ENCODE measurements at places on chromosomes 7 and 10.
A peak's percentile ranks its signal among the peaks of the same experiment; 100 is the strongest.

- DNase-seq, result no peak
These were observed 120.1 kb downstream of the SAMD9 start for GRCh38 chr7:92997719-92998118.

DNA sequence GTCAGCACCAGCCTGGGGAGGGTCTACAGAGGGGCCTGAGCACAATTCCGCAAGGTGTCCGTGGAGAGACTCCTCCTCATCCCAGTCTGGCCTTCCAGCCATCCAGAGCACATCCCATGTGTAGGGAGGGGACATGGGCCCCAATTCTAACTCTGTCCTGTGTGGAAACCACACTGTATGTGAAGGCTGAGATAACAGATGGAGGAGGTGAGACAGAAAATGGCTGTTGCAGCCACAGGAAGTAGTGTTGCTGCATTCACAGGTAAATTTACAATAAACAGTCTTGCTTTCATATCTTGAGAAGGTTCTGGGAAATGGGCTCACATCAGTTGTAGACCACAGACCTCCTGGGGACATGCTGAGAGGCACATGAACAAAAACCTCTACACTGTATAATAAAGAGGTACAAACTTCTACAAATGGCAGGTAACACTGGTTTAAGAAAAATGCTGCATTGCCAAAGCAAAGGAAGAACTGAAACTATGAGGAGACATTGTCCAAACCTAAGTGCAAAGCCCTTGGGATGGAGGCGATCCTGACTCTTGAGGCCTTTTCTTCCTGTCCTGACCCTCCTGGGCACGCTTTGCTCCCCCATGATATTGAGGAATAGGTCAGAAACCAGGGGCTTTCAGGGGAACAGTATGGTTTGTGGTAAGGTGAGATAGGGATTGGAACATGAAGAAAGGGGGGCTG lies 21.6 kb upstream of the GIMAP2 start:
- peak; percentile 68 for DNase-seq

- DNase-seq, result no peak
These were observed 148.5 kb downstream of the MTERF1 start for GRCh38 chr7:91731976-91732375.

- DNase-seq, result no peak
These were observed 120.2 kb upstream of the CTTNBP2 start for GRCh38 chr7:117993377-117994003.

- no peak for DNase-seq
These were observed 13.5 kb upstream of the GPR85 start for GRCh38 chr7:113100121-113100603.

DNA sequence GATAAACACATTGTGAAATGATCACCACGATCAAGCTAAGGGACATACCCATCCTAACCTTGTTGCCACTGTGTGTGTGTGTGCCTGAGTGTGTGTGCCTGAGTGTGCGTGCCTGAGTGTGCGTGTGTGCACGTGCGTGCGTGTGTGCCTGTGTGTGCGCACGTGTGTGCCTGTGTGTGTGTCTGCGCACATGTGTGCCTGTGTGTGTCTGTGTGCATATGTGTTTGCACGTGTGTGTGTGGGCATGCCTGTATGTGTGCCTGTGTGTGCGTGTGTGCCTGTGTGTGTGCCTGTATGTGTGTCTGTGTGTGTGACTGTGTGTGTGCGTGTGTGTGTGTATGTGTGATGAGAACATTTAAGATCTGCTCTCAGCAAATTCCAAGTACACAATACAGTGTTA lies 244.1 kb upstream of the DPP6 start:
- DNase-seq, result no peak

DNA sequence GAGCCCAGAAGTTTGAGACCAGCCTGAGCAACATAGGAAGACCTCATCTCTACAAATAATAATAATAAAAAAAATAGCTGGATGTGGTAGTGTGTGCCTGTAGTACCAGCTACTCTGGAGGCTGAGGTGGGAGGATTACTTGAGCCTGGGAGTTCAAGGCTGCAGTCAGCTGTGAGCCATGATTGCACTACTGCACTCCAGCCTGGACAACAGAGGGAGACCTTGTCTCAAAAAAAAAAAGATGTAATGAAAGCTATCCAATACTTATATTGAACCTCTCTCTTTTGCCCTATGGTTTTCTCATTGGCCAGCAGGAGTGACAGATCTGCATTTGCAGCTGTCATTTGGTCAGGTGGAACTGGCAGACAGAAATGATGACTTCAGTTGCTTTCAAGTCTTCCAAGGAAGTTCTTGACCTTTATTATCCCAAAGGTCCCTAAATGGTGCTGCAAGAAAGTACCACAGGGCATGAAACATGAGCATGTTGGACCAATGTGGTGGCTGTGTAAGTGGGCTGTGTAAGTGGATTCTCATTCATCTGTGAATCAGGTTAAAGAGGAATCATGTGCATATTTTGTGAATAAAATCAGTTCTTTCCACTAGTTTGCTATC lies 99.4 kb downstream of the CALD1 start:
- no peak for DNase-seq

GRCh38 chr10:34585422-34586112 lies 229.5 kb downstream of the PARD3 start:
- DNase-seq, result no peak

- DNase-seq, result no peak
These were observed 519 bp downstream of the PITRM1 start for GRCh38 chr10:3172081-3172445.

- no peak for DNase-seq
These were observed 161.3 kb upstream of the AUTS2 start for GRCh38 chr7:69436946-69437345.

DNA sequence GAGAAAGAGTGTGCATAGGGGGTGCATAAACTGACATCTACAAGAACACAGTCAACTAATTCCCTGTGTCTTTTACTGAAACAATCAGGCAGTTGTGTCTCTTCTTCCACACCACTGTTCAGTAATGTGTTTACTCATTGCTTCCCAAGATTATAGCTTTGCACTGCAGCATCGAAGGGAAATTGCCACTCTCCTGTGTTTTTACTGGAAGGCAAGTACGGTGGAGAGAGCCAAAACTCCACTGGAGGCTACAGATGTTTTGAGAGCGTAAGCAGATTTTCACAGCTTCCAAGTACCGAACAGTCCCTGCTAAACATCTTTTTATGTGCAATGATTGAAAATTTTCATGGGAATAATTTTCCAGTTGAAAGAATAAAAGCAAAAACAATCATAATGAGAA lies 510.5 kb upstream of the AKR1E2 start:
- DNase-seq, result no peak

- no peak for DNase-seq
These were observed 2.9 kb downstream of the MRLN start for GRCh38 chr10:59750155-59750945.

- no peak for DNase-seq
These were observed 525.8 kb downstream of the KIF20B start for GRCh38 chr10:90227217-90227656.

DNA sequence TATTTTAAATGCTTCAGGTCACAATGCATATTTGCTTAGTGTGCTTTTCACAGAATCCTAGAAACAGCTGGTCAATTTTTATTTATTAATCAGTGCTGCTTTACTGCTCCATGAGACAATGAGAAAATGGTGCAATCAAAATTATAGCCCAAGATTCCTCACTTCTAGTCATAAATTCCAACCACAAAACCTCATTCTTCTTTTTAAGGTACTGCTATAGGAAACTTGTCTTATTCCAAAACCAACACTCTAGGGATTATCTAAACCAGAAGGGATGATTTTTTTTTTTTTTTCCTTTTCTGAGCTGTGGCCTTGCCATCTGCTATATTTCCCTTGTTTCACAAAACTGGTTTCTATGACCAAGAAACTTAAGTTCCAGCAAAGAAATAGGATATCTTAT lies 64.0 kb upstream of the SEMA3A start:
- DNase-seq, result no peak

- DNase-seq, result no peak
These were observed 27.3 kb downstream of the FAM20C start for GRCh38 chr7:219581-220150.

DNA sequence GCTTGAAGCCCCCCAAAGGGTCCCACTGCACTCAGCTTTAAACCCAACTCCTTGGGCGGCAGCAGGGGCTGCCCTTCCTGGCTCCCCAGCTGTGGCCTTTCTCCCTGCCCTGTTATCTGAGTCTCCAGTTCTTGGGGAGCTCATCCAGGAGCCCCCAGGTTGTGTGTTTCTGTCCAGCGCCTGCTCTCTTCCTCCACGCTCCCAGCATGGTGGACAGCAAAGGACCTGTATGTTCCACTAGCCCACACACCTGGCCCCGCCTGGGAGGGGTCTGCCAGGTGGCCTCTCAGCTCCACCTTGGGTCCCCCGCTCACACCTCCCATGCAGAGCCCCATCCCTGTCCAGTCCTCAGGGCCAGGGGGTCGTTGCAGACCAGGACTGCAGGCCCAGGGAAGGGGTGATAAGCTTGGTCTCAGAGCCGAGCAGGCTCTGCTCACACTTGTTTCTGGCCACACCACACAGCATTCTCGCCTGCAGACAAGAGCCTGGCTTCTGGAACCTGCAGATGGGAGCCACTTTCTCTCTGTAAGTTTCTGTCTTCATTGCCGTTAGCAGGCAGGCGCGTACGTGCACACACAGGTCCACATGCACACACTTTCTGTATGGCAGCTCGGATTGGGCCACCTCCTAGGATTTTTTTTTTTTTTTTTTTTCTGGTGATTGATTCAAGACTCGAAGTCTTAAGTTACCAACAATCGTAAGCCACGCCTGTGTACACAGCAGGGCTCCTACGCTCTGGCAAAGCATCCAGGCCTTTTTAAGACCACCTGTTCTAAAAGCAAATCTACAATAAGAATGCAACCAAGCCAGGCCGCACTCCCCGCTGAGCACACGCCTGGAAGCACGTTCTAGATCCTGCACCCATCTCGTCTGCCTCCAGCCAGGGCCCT lies 104.6 kb downstream of the CYTH3 start:
- DNase-seq, result no peak

DNA sequence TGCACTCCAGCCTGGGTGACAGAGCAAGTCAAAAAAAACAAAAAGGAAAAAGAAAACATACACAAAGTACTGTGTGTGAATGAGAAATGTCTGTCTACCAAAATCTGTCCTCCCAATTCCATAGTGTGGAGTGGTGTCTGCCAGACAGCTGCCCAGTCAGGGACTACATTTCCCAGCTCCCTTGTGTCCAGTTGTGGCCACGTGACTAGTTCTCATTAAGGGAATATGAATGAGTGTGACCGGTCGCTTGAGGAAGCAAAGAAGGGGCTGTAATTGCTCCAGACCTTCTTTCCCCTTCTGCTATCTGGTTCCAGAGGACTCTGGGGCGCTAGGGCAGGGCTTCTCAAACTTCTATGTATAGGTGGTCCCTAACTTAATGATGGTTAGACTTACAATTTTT lies 204.1 kb downstream of the PHTF2 start:
- no peak for DNase-seq

- DNase-seq, result no peak
These were observed 237.1 kb upstream of the SHH start for GRCh38 chr7:156049366-156049765.

GRCh38 chr10:79066411-79067240 lies 2.1 kb upstream of the ZMIZ1 start:
- DNase-seq, result no peak

GRCh38 chr7:129626896-129627295 lies 15.4 kb downstream of the NRF1 start:
- DNase-seq, result no peak

DNA sequence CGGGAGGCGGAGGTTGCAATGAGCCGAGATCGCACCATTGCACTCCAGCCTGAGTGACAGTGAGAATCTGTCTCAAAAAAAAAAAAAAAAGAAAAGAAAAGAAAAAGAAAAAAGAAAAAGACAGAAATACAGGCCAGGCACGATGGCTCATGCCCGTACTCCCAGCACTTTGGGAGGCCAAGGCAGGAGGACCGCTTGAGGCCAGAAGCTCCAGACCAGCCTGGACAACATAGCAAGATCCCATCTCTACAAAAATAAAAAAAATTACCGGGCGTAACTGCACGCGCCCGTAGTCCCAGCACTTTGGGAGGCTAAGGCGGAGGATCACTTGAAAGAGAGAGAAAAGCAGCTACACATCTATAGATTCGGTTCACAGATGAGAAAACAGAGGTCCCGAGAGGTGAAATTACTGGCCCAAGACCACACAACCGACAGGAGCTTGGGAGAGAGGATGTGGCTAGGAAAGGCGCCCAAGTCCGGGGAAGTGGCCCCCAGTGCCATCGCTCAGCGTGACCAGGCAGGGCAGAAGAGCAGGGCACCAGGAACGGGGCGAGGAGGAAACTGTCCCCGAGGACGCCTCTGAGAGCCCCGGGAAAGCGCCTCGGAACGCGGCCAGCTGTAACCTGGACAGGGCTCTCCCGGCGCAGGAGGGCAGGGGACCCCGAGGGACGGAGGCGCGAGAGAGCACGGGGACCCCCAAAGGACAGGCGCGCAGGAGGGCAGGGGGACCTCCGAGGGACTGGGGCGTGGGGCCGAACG lies 612 bp downstream of the SNX8 start:
- DNase-seq, result no peak

- no peak for DNase-seq
These were observed 13.1 kb upstream of the CPA4 start for GRCh38 chr7:130279906-130280305.

DNA sequence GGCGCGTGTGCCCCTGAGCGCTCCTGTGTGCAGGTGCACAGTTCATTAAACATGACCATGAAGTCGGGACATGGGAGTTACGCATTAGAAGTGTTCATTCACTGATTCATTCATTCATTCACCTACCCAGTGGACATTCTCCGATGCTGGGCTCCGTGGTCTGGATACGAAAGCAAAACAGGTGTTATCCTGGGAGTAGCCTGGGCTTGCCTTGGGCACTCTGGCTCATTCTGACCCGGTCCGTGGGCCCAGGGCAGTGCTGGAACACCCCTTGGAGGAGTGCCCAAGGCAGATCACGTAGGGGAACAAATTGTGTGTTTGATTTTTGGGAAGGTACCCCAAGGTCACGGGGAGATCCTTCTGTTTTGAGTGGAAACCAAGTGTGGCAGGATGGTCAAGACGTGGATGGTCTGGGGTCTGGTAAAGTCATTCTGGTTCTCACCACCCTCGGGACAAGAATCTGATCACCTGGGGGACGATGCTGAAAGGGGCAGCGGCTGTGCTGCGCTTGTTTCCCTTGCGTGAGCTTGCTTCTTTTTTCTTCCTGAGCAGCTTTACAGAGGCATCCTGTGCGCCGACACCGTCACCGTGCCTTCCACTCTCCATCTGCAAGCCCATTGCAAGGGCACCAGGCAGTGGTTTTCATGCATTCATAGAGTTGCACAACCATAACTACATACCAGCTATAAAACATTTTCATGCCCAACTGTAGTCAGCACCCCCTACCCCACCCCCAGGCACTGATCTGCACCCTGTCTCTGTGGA lies 10.1 kb downstream of the ELFN1 start:
- DNase-seq, result no peak

DNA sequence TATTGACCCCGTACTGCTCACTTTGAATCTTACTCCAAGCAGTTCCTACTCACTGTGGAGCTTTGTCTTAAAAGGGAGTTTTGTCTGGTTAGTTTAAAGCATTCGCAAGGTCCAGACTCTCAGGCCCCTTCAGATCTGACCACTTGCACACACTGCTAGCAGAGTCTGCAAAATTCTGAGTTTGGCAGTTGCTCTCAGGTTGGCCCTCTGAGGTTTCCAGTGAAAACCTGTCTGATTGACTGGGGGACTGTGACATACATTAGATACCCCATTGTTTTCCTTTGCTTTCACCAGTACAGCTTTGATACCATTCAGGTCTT lies 149.2 kb downstream of the XPNPEP1 start:
- DNase-seq, result no peak

GRCh38 chr10:101708870-101709269 lies 13.9 kb upstream of the FBXW4 start:
- no peak for DNase-seq
